CD4-positive, alpha-beta memory T cell (primary cell): ENCODE measurements at places on chromosomes 13 and 19. TPM values are rescaled to one million over a fixed set of nuclear protein-coding genes. Genes with fewer than 3 reads are reported as not detected.

C1QTNF9 gene
- total RNA-seq, result not detected

ZGLP1 gene
- 7.7 TPM for total RNA-seq

PLVAP gene
- 0.23 TPM for total RNA-seq

C19orf38 gene
- total RNA-seq, result 0.36 TPM

WDR88 gene
- total RNA-seq, result 0.58 TPM

STK24 gene
- 146 TPM for total RNA-seq

LILRB3 gene
- total RNA-seq, result 9.1 TPM
